Activated effector memory CD4-positive, alpha-beta T cell treated with Interleukin-2 at 50 U/mL for 16 hours (primary cell): ENCODE measurements at places on chromosomes 12 and 14.

- DNase-seq = no peak
These were observed 797.4 kb downstream of the RPS29 start for GRCh38 chr14:48788771-48789170.

DNA sequence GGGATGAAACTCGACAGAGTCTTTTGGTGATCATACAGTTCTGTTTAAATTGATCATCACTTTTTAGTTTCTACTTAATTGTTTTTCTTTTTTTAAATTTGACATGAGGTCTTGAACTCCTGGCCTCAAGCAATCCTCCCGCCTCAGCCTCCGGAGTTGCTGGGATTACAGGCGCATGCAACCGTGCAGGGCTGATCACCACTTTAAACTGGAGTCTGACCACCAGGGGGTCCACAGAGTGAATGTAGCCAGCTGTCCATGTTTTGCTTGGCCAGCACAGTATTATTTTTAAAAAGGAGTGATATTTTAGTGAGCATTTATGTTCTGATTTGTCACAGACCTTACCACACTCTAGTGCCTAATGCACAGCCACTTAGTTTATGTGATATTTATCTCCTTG, 10.7 kb downstream of the DAAM1 start:
- no peak for DNase-seq

DNA sequence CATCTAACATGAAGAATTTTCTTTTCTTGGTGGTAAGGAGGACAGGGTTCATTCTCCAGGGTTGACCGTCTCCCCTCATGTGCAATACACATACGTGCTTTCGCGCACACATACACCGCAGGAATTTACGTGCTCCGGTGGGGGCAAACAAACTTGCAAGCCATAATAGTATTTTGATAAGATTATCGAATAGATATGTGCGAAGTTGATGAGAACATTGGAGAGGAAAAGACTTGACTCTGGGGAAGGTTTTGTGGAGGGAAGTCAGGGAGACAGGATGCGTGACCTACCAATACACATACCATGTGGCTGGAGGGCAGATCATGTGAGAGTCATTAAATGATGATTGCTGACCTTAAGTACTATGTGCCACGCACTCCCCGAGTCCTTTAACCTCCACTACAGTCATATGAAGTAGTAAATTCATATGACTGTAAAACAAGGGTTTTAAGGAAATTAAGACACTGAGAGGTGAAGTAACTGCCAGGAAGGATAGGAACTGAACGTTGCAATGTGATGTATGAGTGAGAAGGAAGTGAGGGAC, 921 bp downstream of the RAD51B start:
- DNase-seq = no peak

- no peak for DNase-seq
These were observed 20.6 kb upstream of the ITGA5 start for GRCh38 chr12:54439521-54440255.

GRCh38 chr12:110563702-110564470, 19.2 kb downstream of the PPTC7 start:
- no peak for DNase-seq
